Activated naive CD8-positive, alpha-beta T cell treated with anti-CD3 and anti-CD28 coated beads for 36 hours (primary cell): ENCODE measurements at places on chromosomes 6 and 20.

GRCh38 chr6:157885211-157885788 is 62.3 kb downstream of the SNX9 start:
- DNase-seq: peak; percentile 64

DNA sequence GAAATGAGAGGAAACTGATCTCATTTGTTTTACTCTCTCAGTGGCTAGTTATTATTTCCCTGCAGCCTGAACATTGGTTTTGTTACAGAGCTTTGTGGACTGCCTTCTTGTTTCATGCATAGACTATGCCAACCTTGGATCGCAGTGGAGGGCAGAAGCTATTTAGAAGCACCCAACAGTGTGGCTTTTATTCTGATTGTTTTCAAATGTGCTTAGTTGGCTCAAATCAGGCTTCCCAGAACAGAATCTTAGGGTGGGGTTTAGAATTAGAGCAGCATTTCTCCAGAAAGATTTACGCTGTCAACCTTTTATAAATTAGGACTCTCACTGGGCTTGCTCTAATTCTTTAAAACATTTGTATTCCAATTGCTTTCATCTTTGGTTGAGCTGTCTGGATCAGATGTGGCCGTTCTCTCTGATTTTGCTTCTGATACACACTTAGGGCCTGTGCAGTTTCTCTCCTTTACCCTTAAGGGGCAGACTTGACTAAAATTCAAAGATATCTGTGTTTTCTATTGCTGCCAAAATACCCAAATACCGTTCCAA is 210.3 kb downstream of the BCKDHB start:
- no peak for DNase-seq

- DNase-seq: no peak
These were observed 612.3 kb upstream of the ZNF337 start for GRCh38 chr20:26308961-26309360.

DNA sequence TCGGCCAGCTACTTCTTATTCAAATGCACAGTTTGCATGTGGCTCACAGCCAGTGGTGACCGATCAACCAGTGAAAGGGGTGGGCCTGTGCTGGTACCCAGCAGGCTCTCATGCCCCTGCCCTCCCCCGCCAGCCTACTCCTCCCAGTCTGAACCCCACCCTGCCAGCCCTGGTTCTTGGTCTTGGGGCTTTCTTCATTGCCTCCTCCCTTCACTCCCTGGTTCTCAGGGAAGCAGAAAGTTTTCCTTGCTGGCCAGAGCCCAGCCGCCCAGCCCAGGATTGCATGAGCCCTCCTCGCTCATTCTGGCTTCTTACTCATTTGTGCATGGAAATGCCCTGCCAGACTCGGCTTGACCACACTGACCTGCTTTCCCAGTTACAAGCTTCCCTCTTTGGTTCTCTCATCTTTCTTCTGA is 40.8 kb downstream of the KCNK17 start:
- DNase-seq: no peak

- no peak for DNase-seq
These were observed 353.6 kb upstream of the RUNX2 start for GRCh38 chr6:44974511-44974910.

DNA sequence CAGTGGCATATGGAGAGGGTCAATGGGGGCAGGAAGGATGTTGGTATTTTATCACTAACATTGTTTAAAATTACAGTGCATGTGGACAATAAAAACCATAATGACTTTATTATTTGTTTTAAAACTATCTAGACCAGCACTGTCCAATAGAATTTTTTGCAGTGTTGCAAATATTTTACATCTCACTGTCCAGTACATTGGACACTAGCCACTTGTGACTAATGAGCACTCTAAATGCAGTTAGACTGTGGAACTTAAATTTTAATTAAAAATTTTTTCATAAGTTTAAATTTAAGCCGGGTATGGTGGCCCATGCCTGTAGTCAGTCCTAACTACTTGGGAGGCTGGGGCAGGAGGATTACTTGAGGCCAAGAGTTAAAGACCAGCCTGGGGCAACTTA is 101.7 kb downstream of the DTD1 start:
- no peak for DNase-seq

DNA sequence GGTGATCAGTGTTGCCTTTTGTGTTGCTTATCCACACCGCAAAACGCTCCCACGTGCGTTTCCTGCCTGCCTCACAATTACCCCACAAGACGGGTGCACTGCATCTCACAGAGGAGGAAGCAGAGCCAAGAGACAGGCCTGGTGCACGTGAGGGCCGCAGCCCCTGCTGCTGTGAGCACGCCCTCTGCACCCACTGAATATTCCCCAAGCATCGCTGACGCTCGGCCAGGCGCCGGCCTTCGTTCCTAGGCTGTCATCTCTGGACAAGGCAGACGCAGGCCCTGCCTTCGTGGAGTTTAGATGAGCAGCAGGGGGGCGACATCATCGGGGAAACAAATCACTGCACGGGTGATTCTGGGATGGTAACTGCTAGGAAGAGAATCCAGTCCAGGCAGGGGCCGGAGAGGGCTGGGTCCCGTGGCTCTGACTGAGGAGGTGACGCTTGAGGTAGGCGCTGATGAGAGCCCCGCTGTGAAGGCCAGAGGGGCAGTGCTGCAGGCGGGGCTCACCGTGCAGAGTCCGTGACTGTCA is 162.4 kb upstream of the QKI start:
- no peak for DNase-seq

GRCh38 chr20:8930726-8931125 is 138.2 kb upstream of the PLCB4 start:
- DNase-seq: no peak
